Stimulated activated effector memory CD8-positive, alpha-beta T cell treated with anti-CD3 and anti-CD28 coated beads, Interleukin-12 subunit alpha, Interleukin-12 subunit beta, amount 100 ng/mL, for 72 hours (primary cell): ENCODE measurements at places on chromosomes 4 and X.

GRCh38 chrX:452598-452997 is 65.9 kb upstream of the PPP2R3B start:
- DNase-seq: no peak

DNA sequence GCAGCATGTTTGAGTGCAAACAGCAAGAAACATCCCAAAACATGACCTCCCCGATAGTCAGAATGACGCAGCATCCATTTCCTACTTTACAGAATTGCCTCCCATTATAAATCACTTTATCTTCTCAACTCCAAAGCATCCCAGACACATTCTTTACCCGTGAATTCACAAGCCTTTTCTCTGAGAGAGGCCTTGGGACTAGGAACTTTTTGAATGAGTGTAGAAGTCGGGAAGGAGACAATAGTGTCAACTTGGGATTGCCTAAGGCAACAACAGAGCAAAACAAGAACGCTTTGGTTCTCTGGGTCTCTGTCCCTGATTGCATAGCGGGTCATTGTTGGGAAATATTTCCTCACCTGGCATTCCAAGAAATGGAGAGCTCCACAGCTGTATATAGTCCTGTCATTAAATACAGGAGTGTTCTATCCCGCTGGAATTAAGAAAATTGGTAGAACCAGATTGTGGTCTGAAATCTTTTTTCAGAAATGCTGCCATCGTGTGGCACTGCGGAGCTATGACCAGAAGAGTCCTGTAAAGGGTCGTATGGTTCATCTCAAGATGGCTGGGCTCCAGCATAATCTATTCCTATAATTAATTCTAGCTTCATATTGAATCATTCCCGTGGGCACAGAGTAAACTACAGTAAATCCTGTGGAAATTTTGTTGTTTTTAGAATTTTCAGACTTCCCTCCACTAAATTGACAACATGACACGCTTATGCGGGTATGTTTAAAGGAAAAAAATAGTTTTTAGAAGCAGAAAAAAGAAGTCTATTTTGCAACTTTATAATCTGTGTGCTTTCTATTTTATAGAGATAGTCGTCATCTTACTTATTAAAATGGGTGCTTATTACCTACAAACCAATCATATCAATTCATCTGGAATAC is 2.0 kb upstream of the SPP1 start:
- no peak for DNase-seq

DNA sequence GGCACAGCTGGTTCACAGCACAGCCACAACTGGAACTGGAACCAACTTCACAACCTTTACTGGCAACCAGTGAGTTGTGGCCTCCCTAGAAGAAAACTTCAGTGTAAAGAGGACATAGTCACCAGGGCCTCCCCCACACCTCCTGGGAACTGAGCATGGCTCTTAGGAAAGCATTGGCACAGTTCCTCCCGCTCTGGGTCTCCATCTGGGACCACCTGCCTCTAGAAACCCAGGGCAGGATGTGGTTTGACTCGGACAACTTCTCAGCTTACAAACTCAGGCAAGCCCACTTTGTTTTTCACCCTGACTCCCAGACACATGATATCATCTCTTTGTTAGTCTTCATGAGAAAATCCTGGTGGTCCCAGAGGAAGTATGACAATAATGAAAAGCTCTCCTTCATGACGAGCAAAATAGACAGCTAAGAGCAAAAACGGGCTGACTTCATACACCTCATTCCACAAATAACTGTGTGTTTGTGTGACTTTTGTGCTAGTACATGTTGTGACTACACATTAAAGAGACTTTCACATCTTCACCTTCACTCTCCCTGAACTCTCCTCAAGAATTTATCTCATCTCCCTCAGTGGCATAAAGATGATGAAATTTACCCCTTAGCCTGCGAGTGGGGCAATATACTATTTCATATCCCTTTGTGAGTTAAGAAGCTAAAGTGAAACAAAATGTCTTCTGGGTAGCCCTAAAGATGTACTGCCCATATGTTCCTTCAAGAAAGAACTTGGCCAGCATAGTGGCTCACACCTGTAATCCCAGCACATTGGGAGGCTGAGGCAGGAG is 75.4 kb downstream of the SH3KBP1 start:
- no peak for DNase-seq

DNA sequence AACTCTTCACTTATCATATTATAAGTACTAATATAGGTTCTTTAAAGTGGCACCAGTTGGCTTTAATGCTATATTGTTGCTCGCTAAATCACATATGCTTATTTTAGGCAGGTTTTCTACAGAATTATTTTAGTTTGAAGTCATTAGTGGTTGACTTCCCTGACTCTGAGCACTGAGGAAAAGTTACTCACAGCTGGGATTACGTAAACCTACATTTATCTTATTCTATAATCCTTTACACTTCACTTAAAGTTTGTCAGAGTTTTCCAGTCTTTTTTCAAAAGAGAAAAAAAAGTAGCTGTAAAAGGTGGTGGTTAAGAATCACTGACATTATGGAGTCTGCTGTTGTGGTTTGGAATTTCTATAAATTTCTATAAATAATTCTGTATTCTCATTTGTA is 5.8 kb downstream of the UGT2B4 start:
- no peak for DNase-seq

DNA sequence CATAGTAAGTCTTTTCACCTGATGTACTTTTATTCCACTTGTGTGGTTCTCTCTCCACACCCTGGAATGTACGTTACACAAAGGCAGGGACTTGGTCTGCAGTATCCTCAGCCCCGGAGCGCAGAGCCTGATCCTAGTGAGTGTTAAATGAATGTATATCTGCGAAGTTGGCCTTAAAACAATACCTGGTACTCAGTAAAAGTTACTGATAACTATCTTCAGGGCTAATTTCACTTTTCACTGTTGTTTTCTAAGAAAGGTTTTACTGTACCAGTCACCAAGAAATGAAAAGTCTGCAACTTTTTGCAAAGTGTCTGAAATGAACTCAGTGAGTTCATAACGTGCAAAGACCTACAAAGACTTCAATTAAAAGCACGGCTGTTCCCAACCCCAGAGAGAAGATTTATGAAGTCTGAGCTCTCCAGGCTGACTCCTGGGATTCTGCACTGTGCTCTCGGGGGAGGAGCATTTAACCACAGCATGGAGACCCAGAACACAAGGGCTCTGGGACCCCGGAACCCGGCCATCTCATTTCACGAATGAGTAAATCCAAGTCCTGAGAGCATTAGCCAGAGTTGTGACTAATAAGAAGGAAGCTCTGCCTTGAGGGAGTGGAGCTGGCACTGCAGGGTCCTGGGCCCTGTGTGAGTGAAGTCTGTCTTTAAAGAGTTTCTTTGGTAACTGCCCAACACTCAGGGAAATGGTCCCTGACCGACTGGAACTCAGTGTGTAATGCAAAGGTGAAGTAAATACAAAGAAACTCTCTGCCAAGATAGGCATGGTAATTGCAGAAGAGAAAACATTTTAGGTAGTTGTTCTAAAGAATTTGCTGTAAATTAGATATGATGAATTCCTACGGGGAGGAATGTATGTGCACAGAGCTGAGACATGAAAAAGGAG is 165.8 kb downstream of the NSUN7 start:
- DNase-seq: no peak

GRCh38 chr4:180809439-180809838 is 1433.8 kb upstream of the TENM3 start:
- no peak for DNase-seq

DNA sequence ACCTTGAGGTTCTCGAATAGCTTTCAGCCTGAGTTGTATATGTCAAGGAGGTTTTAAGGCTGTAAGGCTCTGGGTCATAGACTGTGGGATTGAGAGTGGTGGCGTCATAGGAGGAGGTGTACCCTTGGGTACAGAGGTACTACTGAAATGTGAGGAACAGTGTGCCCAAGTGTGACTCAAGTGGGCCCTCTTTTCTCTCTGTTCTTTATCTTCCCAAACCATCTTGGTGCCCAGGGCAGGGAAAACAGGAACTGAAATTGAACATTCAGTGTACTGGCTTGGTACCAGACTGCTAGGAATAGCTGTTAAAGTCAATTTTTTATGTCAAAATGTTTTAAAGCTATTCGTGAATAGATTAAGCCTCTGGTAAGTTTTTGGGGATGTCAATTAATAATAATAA is 136.2 kb upstream of the RPS6KA3 start:
- DNase-seq: no peak

GRCh38 chrX:49884290-49884862 is 5.1 kb downstream of the USP27X start:
- DNase-seq: peak; percentile 62
